Stimulated activated CD4-positive, alpha-beta T cell treated with anti-CD3 and anti-CD28 coated beads, Interleukin-15, amount 100 ng/mL, for 1 hour (primary cell): ENCODE measurements at places on chromosomes 3 and 15.
A peak's percentile ranks its signal among the peaks of the same experiment; 100 is the strongest.

- DNase-seq, result no peak
Measured at GRCh38 chr15:39830166-39830565, 47.5 kb upstream of the FSIP1 start.

GRCh38 chr15:37516621-37517020, 416.3 kb upstream of the MEIS2 start:
- DNase-seq, result no peak

GRCh38 chr15:63503739-63504246, 600 bp upstream of the USP3 start:
- peak; percentile 77 for DNase-seq

GRCh38 chr3:102224171-102224570, 210.6 kb upstream of the ZPLD1 start:
- no peak for DNase-seq

DNA sequence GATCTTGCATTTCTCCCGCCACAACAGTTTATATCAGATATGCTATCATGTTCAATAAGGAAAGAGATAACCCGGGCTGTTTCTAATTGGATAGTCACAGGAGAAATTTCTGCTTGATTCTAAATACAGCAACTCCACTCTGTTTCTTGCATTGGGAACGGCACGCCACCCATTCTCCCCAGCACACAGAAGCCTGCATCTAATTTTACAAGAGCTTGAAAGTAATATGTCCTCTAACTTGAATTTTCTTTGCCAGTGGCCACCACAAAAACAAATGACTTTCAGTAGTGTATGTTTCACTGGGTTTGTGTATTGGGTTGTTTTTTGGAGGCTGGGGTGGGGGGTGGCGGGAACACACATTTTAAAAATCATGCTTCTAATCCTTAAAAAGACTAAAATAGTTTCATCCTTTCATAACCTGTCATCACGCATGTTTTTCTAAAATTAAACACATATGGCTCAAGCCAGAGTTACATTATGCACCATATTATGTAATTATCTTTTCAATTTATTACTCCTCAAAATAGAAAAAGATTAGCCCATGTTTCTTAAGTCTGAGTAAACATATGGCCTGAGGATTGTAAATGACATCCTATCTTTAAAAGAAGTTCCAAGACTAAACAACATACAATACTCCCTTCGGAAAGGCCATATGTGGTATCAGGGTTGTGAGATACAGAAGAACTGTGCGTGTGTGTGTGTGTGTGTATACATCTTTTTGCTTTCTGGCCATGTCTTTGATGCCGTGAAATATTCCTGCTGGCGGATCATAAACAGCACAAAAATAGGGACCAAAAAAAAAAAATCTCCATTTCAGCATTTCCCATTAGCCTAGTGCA, 176.3 kb downstream of the FOXP1 start:
- DNase-seq, result no peak

GRCh38 chr3:44355362-44356033, 16.9 kb downstream of the TCAIM start:
- DNase-seq, result no peak

- no peak for DNase-seq
Measured at GRCh38 chr3:179750720-179751328, 98.0 kb downstream of the USP13 start.

- DNase-seq, result no peak
Measured at GRCh38 chr3:185397676-185398075, 34.7 kb downstream of the MAP3K13 start.

- DNase-seq, result no peak
Measured at GRCh38 chr3:47359323-47359722, 21.5 kb upstream of the PTPN23 start.

DNA sequence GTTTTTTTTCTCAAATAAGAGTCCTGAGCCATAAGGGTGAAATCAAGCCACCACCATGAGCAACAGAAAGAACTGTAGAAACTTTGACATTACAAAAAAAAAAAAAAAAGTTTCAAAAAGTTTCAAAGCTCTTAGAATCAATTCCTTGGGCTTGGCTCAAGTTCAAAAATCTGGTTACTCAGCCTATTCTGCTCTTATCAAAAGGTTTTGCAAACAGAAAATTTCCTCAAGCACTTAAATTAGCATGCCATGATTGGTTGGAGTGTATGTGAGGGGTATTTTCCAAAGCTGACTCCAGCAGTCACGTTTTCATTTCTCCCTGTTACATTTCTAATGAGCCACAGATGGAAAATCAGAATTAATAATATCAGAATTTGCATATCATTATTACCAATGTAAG, 12.1 kb upstream of the PEX5L start:
- no peak for DNase-seq

- DNase-seq, result no peak
Measured at GRCh38 chr3:170154569-170155143, 26.9 kb downstream of the PHC3 start.

GRCh38 chr3:42070524-42070923, 20.6 kb upstream of the TRAK1 start:
- no peak for DNase-seq

- no peak for DNase-seq
Measured at GRCh38 chr3:47661121-47661752, 82.6 kb upstream of the CSPG5 start.

GRCh38 chr15:31031471-31032067, 40.1 kb upstream of the MTMR10 start:
- no peak for DNase-seq

DNA sequence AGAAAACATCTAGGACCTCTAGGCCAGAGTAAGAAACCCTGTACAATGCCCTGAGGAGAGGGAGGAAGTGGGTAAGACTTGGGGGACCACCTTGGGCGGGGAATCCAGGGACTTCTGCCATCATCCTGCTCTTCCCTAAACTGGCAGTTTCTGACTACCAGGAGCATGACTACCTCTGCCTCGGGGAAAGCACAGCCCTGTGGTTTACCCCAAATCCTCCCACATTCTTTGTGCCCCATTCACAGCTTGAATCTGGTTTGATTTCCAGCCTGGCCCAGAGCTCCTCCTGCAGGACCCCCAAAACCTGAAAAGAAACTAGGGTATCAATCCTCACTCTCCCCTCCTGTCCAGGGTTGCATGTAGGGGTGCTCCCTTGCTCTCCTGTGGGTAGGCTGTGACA, 4.7 kb downstream of the C3orf18 start:
- DNase-seq, result no peak

- DNase-seq, result no peak
Measured at GRCh38 chr15:68526784-68527183, 52.0 kb upstream of the CORO2B start.
